Thyroid gland (tissue), 4 donors: ENCODE measurements at places on chromosomes 3 and 15. TPM values are rescaled to one million over a fixed set of nuclear protein-coding genes. Genes with fewer than 3 reads are reported as not detected.

Gene GCSAM
- total RNA-seq: not detected

Gene FEZF2
- total RNA-seq: not detected

Gene LOXL1
- total RNA-seq: 15.2 TPM

Gene C3orf22
- total RNA-seq: not detected

Gene CA12
- 3.9 TPM for total RNA-seq
